Neural crest cell (in vitro differentiated cells): ENCODE measurements at places on chromosomes 5 and 9.

GRCh38 chr9:37806271-37806670, 5.7 kb downstream of the DCAF10 start:
- DNase-seq = no peak

GRCh38 chr5:169126481-169127021, 174.4 kb downstream of the SLIT3 start:
- no peak for DNase-seq

- DNase-seq = no peak
Observed at GRCh38 chr5:68290260-68290674, 74.7 kb downstream of the PIK3R1 start.

GRCh38 chr9:19102181-19102630, 498 bp downstream of the HAUS6 start:
- no peak for DNase-seq

DNA sequence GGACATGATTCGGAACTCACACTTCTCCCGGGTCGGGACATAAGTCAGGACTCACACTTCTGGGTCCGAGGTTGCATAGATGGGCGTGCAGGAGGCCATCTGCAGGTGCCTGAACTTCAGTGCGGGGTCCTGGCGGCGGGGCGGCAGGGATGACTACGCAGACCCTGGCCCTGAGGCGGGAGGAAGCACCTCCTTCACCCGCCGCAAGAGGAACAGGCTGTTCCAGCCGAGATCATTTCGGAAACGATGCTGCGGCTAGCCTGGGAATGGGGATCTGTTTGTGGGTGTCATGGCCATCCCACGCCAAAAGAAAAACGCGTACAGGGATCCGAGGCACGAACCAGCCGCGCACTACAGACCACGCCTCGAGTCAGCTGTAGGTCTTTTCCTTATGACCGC, 196.6 kb downstream of the TTLL11 start:
- no peak for DNase-seq

DNA sequence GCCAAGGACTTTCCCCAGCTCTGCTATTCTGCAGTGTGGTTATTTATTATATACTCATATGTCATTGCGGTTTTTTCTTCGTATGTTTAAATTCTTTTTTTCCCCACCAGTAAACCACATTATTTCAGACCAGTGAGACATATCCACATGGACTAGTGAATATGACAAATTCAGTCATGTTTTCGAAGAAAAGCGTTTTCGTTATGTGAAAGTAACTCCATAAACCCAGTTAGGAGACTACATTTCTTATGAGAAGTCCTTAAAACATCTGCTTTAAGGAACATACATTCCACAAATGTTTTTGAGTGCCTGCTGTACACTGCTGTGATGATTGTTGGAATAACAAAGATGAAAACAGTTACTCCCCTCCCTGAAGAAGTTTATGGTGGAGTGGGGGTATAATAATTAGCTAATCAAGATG, 591.8 kb upstream of the CLINT1 start:
- no peak for DNase-seq

GRCh38 chr5:66406761-66407336, 189.3 kb upstream of the MAST4 start:
- no peak for DNase-seq

DNA sequence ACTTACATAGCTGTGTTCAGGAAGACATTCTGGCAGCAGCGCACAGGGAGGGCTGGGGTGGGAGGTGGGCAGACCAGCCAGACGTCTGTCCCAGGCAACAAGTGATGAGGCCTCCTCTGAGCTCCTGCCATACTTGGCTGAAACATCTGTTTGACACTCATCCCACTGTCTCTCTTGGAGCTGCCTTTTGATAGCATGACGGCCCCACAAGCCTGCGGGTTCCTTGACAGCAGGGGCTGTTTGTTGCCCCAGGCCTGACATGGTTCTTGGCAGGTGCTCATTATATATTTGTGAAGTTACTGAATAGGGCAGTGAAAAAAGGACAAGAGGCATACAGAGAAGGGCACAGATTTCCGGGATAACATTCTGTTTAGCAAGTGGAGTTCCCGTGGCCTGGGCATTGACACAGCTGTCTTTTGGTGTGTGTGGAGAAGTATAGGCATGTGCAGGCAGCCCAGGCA, 22.2 kb upstream of the B4GALT1 start:
- DNase-seq = no peak

- no peak for DNase-seq
Observed at GRCh38 chr5:7616897-7617296, 221.0 kb downstream of the ADCY2 start.
